ENCODE measurements at places on chromosomes 2 and 18.

GRCh38 chr2:69013840-69014821 is 1.2 kb downstream of the ANTXR1 start:
- peak; percentile 25 for DNase-seq

DNA sequence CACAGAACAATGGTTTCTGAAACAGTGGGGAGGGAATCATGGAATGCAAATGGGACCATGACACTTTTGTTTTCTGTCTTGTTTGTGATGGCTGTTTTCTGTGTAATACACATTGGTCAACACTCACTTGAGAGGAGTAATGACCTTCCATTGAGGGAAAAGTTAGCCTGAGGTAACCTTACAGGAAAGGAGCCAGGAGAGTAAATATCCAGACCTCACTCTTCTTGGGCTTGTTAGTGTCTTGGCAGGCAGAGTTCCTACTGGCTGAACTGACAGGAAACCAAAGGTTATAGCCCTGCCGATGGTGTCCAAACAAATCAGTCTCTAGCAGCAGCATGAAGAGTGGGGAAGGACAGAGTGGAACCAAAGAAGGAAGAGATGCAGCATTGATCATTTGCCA is 17.2 kb upstream of the RPRM start:
- DNase-seq = no peak

DNA sequence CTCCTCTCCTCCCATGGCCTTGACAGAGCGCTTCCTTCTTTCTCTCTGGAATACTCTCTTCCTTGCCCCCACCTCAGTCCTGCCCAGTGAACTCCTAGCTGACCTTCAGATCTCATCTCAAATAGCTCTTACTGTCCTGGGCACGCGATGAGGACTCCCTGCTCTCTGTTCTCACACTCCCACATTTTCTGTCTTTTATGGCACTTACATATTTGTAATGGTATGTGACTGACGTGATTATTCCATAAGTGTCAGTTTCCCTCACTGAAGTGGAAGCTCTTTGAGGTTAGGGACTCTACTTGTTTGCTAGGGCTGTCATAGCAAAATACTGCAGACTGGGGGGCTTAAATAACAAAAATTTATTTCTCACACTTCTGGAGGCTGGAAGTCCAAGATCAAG is 1.7 kb upstream of the DYSF start:
- no peak for DNase-seq

- DNase-seq = no peak
Measured at GRCh38 chr2:217440000-217440399, 562.8 kb downstream of the TNS1 start.

- no peak for DNase-seq
Measured at GRCh38 chr2:157473581-157473980, 29.7 kb upstream of the CYTIP start.

DNA sequence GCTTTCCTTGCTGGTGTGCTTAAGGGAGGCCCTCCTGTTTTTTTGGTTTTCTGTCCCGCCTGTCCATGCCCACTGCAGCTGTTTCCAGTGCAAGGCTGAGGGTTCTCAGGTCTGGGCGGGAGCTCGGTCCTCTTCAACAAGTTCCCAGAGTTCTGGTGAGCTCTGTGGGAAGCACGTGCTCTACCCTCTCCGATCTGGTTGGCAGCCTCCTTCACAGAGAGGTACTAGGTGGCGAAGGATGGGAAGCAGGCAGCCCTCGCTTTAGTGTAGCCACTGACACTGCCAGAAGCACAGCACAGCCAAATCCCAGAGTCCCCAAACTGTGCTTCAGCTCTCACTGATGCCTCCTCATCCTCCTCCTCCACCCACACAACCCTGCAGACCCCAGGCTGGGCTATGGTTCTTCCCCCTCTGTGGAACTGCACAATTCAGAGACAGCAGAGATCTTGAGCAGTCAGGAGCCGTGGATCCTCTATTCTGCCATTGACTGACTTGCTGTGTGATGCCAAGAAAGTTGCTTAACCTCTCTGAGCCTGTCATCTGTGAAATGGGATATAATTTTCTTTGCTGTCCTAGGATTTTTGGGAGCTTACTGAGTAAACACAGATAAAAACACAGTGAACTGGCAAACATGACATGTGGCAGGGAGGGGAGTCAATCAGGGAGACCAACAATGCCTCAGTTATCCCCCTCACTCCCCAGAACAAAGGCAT is 157.3 kb downstream of the MSH2 start:
- DNase-seq = no peak

DNA sequence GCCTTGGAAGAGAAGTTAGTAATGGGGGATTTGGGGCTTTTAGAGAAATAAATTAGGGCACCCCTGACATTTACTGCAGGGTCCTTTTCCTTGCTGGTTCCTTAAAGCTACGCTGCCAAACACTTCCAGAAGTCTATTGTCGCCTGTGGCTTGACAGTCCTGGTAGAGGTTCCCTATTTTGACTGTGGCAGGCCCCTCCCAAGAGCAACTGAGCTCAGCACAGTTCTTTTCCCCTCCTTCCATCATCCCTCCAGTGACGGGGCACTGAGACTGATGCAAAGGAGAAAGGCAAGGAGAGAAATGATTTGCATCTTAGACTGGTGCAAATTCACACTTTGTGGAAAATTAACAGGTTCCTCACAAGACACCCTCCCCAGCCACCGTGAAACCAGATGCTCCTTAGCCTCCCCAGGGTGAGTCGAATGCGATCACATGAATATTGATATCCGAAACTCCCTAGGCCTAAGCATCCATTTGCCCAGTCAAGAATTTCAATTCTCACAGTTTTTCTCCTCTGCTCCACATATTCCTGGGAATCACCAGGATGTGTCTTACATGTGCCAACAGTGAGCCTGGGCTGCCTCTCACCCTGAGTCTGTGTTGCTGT is 45.4 kb downstream of the RABL2A start:
- no peak for DNase-seq

GRCh38 chr18:58997811-58998337 is 133.2 kb downstream of the ZNF532 start:
- DNase-seq = no peak

GRCh38 chr18:24868760-24869237 is 408.4 kb downstream of the HRH4 start:
- no peak for DNase-seq

DNA sequence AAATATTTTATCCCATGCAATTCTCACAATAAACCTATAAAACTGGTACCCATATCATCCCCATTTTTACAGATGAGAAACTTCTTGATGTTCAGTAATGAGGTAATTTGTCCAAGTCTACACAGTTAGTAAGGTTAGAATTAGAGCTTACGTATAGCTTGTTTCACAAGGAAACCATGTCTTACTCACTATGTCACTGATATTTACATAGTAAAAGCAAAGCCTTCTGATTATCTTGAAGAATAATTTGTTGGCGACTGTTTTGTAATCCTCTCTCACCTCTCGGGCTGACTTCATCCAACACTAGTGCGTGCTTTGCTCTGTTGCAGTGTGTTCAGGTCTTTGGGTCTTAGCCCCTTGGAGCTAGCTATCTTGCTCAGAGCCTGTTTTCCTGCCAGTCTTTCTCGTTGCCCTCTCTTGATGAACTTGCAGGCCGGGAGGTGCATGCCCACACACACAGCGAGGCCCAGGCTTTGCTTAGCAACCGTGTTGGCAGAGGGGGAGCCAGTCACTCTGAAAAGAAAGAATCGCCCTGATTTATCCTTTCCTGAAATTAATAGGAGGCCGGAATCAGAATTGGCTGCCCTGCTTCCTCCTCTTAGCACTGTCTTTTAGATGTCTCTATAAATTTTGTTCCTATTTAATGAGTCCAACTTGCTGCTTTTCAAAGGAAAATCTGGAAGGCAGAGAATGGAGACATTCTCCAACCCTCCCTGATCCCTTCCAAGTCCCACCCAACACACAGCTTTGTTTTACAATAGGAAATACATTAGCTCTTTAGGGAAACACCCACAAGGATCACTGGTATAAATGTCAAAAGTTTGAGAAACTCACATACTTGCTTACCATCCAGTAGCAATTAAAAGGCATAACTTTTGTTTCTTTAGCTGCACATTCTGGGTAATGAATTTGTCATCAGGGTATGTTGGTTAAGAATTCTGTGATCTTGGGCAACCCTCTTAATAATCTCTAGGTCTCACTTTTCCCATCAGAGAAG is 97.6 kb upstream of the SEC11C start:
- no peak for DNase-seq

DNA sequence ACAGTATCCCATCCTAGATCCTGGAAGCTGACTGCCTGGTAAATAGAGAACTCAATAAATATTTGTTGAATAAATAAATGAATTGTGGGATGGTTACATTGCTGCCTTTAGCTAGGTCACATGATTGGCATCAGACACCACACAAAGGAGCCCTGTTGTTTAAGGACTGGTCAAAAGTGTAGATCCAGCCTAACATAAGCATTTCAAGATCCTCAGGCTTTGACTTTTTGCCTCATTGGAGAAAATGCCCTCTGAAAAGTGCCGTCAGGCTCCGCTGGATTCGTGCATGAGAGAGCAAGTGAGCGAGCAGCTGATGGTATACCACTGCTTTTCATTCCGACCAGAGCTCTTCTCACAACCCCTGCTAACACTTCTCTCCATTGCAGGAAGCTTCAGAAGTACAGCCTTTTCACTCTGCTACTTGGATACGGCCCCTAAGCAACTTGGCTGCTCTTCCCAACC is 1.3 kb upstream of the ZNF24 start:
- DNase-seq = no peak

GRCh38 chr2:72543497-72544216 is 282.2 kb downstream of the EXOC6B start:
- DNase-seq = no peak

GRCh38 chr2:238095143-238095542 is 5.0 kb upstream of the ESPNL start:
- DNase-seq = no peak

GRCh38 chr18:48990481-48991318 is 39.9 kb upstream of the SMAD7 start:
- DNase-seq = no peak

All from activated CD4-positive, alpha-beta T cell treated with anti-CD3 and anti-CD28 coated beads, Interleukin-2, amount 50 U/mL, for 48 hours (primary cell).